ENCODE measurements at places on chromosomes 3 and 15.
A peak's percentile ranks its signal among the peaks of the same experiment; 100 is the strongest.

GRCh38 chr3:112623717-112624116 lies 17.2 kb downstream of the CCDC80 start:
- no peak for DNase-seq

DNA sequence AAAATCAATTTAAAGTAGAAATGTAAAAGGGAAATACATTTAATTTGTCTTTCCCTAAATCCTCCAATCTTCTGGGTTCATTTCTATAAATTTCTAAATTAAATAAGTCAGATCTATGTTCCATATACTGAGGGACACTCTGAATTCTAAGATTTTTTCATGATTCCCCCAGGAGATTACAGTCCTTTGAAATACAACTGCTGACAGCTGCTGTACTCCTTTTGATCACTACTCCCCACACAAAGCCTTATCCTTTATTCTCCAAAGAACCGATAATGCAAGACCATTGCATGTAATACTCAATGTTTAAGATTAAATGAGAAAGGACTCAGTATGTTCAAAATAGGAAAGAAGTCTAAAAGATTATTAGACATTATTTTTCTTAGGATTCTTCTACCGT lies 865.7 kb downstream of the EPHA3 start:
- no peak for DNase-seq

GRCh38 chr3:127534564-127534963 lies 56.0 kb downstream of the TPRA1 start:
- no peak for DNase-seq

- no peak for DNase-seq
Measured at GRCh38 chr3:190504354-190505125, 9.3 kb upstream of the IL1RAP start.

- DNase-seq = no peak
Measured at GRCh38 chr3:153311541-153311940, 149.5 kb downstream of the RAP2B start.

GRCh38 chr3:89783341-89783927 lies 676.0 kb downstream of the EPHA3 start:
- no peak for DNase-seq

DNA sequence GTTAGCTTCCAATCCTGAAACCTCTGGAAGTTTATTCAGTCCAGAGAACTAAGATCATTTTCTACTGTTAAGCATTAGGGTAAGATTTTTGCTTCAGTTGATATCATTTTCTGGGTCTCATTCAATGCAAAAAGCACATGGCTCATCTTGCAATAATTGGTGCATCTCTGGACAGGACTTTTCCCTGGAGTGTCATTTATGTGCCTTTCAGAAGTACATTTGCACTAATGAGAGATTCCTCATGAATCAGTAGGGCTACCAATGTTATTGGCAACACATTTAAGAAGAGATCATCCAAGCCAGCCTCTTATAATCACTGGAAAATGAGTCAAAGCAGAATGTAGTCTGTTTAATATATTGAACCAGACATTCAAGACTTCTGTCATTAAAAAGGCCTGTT lies 224.2 kb upstream of the CHRNA7 start:
- DNase-seq = no peak

- no peak for DNase-seq
Measured at GRCh38 chr15:62173215-62173614, 8.1 kb upstream of the C2CD4B start.

- DNase-seq = no peak
Measured at GRCh38 chr15:40591389-40591788, 2.7 kb upstream of the KNL1 start.

DNA sequence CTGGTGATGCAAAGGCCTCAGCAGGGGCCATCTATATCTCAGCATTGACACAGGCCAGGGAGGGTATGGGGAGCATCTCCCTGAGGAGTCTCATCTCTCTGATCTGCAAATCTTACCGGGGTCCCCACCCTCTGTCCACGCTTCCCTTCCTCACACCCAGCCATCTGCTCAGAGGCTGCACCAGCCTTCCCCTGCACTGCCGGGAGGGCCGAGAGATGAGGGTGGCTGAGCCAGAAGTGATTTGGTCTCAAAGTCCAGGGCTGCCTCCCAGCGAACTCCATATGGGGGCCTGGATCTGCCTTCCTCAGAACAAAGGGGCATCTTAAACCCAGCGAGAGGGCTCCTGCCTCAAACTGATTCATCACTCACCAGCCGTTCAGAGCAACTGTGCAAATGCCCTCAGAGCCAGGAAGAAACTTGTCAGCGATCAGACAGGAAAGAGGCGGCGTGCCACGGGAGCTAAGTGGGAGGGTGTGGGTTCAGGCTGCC lies 4.6 kb downstream of the IGDCC3 start:
- DNase-seq = no peak

GRCh38 chr3:98172621-98173020 lies 6.1 kb downstream of the OR5H15 start:
- DNase-seq = no peak

DNA sequence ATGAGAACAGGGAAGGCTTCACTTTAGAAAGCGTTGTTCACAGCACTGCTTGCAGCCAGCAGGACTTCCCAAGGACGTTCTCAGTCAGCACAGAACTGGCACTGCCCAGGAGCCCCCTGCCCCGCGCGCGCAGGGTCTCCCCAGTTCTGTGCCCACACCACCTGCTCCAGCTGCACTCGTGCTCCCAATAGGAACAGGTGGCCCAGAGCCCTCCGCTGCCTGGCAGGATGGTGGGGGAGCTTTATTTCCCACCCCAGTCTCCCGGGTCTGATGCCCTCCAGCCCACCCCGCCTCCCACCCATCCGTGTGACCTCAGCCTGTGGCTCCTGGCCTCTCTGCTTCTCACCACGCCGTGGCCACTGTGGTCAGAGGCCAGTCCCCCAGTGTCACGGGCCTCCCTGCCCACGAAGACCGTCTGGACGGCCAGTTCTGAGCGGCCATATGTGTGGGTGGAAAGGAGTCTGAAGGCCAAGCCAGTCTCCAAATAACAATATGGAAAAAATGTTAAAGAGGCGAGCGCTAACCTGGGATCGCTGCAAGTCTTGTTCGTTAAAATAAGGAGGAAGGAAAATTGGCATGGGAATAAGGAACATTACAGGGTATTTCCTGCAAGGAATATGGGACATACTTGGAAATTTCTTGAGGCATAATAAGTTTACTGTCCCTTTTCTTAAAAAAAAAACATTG lies 54.6 kb upstream of the PCSK6 start:
- DNase-seq = no peak

DNA sequence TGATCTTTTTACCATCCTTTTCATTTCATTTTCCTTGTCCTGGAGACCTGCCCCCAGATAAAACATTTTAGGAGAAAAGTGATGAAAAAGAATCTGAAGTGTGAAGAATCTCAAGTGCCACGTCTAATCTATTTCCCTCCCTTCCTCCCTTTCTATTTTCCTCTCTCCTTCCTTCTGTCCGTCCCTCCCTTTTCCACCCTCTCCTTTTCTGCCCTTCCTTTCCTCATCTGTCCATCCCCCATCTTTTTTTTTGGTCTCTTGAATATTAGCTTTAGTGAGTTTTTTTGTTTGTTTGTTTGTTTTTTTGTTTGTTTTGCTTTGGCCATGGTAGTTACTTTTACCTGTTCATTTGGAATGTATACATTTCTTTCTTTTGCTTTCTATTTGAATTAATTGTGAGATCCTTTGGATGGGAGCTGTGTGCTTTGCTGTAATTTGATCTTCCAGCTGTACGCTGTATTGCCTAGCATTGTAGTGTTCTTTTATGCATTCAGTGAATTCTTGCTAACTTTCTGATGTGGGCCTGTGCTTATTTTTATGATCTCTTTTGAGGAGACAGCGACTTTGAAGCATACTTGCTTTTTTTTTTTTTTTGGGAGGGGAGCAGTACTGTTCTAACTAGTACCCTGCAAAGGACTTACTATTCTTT lies 19.2 kb downstream of the CDIN1 start:
- DNase-seq = no peak

- peak; percentile 67 for DNase-seq
Measured at GRCh38 chr15:69951256-69951897, 146.3 kb downstream of the TLE3 start.

GRCh38 chr3:54034971-54035370 lies 87.4 kb upstream of the CACNA2D3 start:
- no peak for DNase-seq

GRCh38 chr3:188400494-188401243 lies 246.7 kb downstream of the LPP start:
- DNase-seq = no peak

GRCh38 chr3:61564395-61565059 lies 3.2 kb downstream of the PTPRG start:
- DNase-seq = no peak

DNA sequence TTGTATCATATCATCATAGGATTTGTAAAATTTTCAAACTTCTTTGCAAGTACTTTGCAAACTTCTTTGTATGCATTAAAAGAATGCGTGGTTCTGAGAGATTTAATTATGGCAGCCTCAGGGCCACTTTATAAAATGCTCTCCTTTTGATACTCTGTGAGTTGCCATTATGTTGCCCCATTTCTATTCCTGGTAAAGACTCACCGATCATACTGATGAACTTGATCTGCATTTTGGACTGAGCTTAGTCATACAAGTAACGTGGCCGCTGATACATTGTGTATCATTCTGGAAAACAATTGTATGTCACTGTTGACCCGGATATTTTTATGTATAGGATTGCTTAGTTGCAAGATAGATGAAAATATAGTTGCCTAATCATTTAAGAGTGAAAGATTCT lies 38.8 kb downstream of the AKAP13 start:
- no peak for DNase-seq

DNA sequence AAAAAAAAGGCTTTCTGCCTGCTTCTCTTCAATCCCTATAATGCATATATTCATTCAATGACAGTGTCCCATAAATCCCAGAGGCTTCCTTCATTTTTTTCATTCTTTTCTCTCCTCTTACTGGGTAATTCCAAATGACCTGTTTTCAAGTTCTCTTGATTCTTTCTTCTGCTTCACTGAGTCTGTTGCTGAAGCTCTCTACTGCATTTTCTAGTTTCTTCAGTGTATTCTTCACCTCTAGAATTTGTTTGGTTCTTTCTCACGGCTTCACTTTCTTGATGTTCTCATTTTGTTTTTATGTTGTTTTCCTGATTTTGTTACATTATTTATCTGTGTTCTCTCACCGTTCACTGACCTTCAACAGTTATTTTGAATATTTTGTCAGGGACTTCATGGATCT lies 141.6 kb downstream of the SCAPER start:
- DNase-seq = no peak

- no peak for DNase-seq
Measured at GRCh38 chr3:158217992-158218391, 108.1 kb downstream of the RSRC1 start.

GRCh38 chr3:160709477-160710182 lies 32.7 kb downstream of the ARL14 start:
- DNase-seq = no peak

GRCh38 chr3:119644481-119644880 lies 15.9 kb downstream of the POPDC2 start:
- no peak for DNase-seq

GRCh38 chr3:31094048-31094447 lies 199.6 kb upstream of the GADL1 start:
- no peak for DNase-seq

DNA sequence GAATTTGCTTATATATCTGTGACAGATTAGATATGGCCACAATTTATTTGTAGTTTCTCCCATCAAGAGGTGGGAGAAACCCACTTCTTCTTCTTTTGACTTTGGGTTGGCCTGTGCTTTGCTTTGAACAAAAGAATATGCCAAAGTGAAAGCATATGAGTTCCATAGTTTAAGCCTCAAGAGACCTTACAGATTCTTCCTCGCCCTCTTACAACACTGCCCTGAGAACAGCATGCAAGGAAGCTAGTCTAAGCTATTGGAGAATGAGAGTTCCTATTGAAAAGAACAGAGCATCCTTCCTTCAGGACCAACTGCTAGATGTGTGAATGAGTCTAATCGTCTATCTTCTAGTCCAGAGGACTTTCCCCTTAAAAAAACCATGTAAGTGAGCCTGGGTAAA lies 394.8 kb downstream of the TUSC7 start:
- no peak for DNase-seq

DNA sequence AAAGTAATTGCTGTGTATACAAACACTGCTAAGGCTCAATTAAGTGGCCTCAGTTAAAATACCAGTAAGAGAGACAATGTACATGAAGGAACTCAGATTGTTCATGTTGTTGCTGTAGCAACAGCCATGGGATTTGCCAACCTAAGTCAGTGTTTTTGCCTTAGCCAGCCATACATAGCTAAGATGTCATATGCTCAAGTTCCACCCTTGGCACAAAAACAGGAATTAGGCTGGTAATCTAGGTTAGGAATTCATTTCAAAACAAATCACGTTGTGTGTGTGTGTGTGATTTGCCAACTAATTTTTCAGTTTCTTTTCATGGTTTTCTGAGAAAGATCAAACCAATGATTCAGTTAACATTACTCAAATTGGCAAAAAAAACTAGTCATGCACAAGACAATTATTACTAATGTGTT lies 143.7 kb upstream of the KCNMB2 start:
- peak; percentile 72 for DNase-seq

DNA sequence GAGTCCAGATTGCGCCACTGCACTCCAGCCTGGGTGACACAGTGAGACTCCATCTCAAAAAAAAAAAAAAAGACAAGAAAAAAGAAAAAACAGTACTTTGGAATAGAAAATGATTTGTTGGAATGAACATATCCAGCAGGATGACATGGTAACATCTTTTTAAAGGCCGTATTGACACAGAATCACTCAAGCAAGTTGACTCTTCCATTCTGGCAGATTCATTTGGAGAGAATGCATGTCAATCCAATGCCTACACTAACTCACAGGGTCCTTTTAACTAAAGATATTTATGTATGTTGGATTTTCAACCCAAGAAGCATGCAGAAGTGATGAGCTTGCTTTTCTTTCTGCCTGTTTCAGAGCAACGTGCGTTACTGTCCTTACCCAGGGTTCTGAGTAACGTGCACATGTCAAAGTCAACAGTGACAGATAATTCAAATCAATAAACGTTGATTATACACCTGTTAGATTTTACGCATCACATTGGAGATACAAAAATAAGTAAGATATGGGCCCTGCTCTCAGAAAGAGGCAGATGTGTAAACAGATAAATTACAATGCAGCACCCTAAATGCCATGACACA lies 77.1 kb upstream of the FNDC3B start:
- no peak for DNase-seq

DNA sequence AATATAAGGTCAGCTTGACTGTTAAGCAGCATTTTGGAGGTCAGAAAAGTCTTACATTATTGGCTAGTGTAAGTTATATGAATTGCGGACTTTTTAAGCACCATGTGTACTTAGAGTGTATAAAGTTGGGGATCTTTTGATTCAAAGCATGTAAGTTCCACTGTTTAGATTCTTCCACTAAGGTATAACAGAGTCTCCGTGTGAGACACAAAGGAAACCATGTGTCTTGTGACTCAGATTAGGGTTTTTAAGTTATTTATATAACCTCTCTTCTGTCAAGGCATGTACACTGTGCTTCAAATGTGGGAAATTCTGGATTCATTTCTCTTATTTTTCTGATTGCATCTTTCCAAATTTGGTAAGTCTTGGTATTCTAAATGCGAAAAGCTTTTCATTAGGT lies 143.5 kb upstream of the SOX2 start:
- DNase-seq = no peak

DNA sequence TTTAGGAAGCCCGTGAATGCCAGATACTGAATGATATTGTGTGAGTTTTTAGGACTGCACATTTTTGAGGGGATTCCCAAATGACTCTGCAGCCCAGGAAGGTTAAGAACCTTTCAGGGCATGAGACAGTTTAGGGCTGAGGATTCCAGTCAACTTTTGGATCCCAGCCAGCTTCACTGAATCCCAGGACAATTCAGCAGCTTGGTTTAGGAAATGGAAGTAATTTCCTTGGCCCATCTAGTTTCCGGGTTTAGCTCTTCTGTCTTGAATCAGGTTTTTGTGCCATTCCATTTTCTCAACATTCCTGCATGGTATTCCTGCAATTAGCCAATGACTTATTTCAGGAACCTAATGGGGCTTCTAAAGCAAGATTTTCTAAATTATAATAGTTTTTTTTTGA lies 253.9 kb downstream of the LSAMP start:
- DNase-seq = no peak
